Spleen (tissue), 13 donors: ENCODE measurements at places on chromosomes 11 and 22. TPM values are rescaled to one million over a fixed set of nuclear protein-coding genes. Genes with fewer than 3 reads are reported as not detected.

NRIP3 gene
- total RNA-seq = 0.77 TPM

MS4A4A gene
- total RNA-seq = 34.0 TPM

SHANK2 gene
- 23.8 TPM for total RNA-seq

B3GAT1 gene
- 1.7 TPM for total RNA-seq

CRYBB2 gene
- total RNA-seq = not detected

RAB38 gene
- total RNA-seq = 2.7 TPM

SERPING1 gene
- total RNA-seq = 201 TPM

OR9I1 gene
- not detected for total RNA-seq

CHRM4 gene
- total RNA-seq = 25.8 TPM

MRTFA gene
- total RNA-seq = 87.2 TPM

TRIM64 gene
- not detected for total RNA-seq

PANX2 gene
- 4.6 TPM for total RNA-seq

CALCB gene
- 1.2 TPM for total RNA-seq

SMIM38 gene
- total RNA-seq = 2.0 TPM

OPCML gene
- total RNA-seq = 4.4 TPM

DNAJB7 gene
- total RNA-seq = not detected

MS4A3 gene
- 2.3 TPM for total RNA-seq

ADAMTS15 gene
- 5.1 TPM for total RNA-seq

JHY gene
- 4.7 TPM for total RNA-seq

SLC22A6 gene
- total RNA-seq = not detected

SYCE3 gene
- total RNA-seq = 3.0 TPM

OR10S1 gene
- not detected for total RNA-seq

VSIG10L2 gene
- total RNA-seq = 2.1 TPM

DDI1 gene
- total RNA-seq = not detected

UPK3A gene
- 1.4 TPM for total RNA-seq

VSIG2 gene
- 0.43 TPM for total RNA-seq

CYB5R2 gene
- total RNA-seq = 2.1 TPM

DLG2 gene
- 11.7 TPM for total RNA-seq

C22orf15 gene
- not detected for total RNA-seq

TMPRSS4 gene
- not detected for total RNA-seq

AMOTL1 gene
- total RNA-seq = 43.9 TPM

MPZL3 gene
- 12.9 TPM for total RNA-seq

ART1 gene
- total RNA-seq = not detected

UBQLNL gene
- total RNA-seq = 1.2 TPM

MMP26 gene
- not detected for total RNA-seq

PRG3 gene
- total RNA-seq = 5.1 TPM

PTGDR2 gene
- 0.61 TPM for total RNA-seq

RFPL3 gene
- not detected for total RNA-seq

MAPK11 gene
- total RNA-seq = 12.0 TPM

FGF3 gene
- not detected for total RNA-seq

OR51B5 gene
- total RNA-seq = 1.1 TPM

LRRC74B gene
- not detected for total RNA-seq

ENTHD1 gene
- 0.59 TPM for total RNA-seq

PTPRCAP gene
- 249 TPM for total RNA-seq

KCNA4 gene
- total RNA-seq = not detected

MRGPRE gene
- total RNA-seq = not detected

NPTXR gene
- total RNA-seq = 11.5 TPM

MRGPRX4 gene
- not detected for total RNA-seq

ZNF214 gene
- 0.64 TPM for total RNA-seq

BIK gene
- 3.4 TPM for total RNA-seq

LINC01488 gene
- not detected for total RNA-seq

CSTF3 gene
- 28.9 TPM for total RNA-seq

SLC3A2 gene
- 102 TPM for total RNA-seq

CNTN5 gene
- total RNA-seq = not detected

OR52H1 gene
- total RNA-seq = 0.80 TPM

ISX gene
- not detected for total RNA-seq
